ENCODE measurements at places on chromosomes 4 and X.

GRCh38 chrX:10011991-10012390, 44.8 kb downstream of the CLDN34 start:
- no peaks in the 10 kb centered on the region for H3K36me3 ChIP-seq
- DNase-seq: no peak
- H3K4me3 ChIP-seq: no peak overlapping the region
- peaks cover 8% of the 10 kb centered on the region for H3K27me3 ChIP-seq
- H3K27ac ChIP-seq: no peak overlapping the region
- H3K4me1 ChIP-seq: peaks cover 21% of the 10 kb centered on the region

DNA sequence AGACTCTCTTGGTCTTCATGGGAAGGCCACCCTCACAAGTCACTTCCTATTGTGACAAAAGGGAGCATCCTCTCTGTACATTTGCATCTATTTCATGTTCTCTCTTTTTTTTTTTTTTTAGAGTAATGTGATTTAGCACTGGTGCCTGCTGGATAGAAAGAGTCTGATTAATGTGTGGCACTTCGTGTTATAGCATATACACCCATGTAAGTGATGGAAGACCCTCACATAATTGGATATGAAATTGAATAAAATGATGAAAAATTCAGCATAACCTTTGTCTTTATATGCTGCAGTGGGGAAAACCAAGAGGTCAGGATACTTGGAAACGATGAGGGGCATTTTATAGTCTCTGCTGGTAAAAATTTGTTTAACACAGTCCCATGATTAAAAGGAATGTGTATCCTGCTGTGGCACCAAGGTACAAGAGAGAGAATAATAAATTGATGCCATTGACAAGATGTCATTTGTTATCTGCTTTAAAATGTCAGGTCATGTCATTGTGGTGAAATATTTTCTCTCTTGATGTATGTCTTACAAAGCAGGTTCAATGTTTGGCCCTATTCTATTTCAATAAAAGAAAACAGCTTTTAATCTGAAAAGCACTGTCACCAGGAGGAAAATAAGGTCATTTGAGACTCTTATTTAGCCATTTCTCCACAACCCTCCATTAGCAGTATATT, 1115.4 kb downstream of the STPG2 start:
- no peaks in the 10 kb centered on the region for H3K4me1 ChIP-seq
- DNase-seq: no peak
- no peaks in the 10 kb centered on the region for H3K36me3 ChIP-seq

- H3K4me1 ChIP-seq: no peaks in the 10 kb centered on the region
- H3K4me3 ChIP-seq: no peak overlapping the region
- H3K27ac ChIP-seq: no peak overlapping the region
Measured at GRCh38 chrX:64570204-64570603, 175.0 kb upstream of the MTMR8 start.

DNA sequence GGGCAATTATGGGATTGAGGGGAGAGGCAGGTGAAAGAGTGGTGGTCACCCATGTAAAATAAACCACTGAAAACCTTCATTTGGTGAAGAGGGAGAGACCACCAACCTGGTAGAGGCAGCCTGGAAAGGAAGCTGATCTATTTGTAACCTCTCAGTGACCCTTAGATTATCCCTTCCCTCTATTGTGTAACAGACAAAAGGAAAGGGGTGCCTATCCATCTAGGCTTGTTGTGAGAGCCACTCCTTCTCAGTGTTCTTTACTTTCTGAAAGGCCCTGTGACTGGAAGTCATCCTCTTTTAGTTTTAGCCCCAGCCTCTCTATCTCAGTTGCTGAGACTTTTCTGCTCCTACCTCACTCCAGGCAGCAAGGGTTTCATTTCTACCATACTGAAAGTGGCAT, 142.4 kb downstream of the TMEM164 start:
- no peak for DNase-seq
- H3K27ac ChIP-seq: no peak overlapping the region
- H3K4me3 ChIP-seq: no peak overlapping the region
- H3K4me1 ChIP-seq: peaks cover 5% of the 10 kb centered on the region
- no peaks in the 10 kb centered on the region for H3K27me3 ChIP-seq

DNA sequence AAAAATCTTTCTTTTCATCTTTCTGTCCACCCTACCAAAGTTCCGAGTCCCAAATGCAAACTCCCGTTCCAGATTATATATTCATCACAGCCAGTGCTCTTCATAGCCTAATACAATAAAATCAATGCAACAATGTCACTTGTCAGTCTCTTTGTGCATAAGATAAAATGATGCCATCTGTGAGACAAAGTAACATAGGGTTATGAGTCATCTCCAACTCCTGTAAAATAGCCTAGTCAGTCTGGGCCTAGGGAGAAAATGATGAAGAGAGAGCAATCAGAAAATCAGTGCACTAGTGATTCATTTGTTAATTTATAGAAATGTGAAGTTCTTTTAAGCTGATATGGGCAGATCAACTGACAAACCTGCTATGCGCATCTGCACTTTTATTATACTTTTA, 689.1 kb upstream of the DIAPH2 start:
- H3K4me3 ChIP-seq: no peak overlapping the region
- DNase-seq: no peak
- no peaks in the 10 kb centered on the region for H3K4me1 ChIP-seq
- H3K27me3 ChIP-seq: no peaks in the 10 kb centered on the region
- no peaks in the 10 kb centered on the region for H3K36me3 ChIP-seq
- H3K27ac ChIP-seq: no peak overlapping the region

GRCh38 chr4:5399790-5400421, 308.5 kb downstream of the EVC2 start:
- DNase-seq: no peak
- no peaks in the 10 kb centered on the region for H3K4me1 ChIP-seq
- H3K27me3 ChIP-seq: no peaks in the 10 kb centered on the region
- no peak overlapping the region for H3K27ac ChIP-seq
- H3K36me3 ChIP-seq: no peaks in the 10 kb centered on the region

All from activated CD4-positive, alpha-beta T cell treated with anti-CD3 and anti-CD28 coated beads, Interleukin-2, amount 10 ng/mL, durations not matched to agents 7 days and 5 days (primary cell).